Fibroblast of skin of scalp (primary cell): ENCODE measurements at places on chromosomes 6 and 20.

DNA sequence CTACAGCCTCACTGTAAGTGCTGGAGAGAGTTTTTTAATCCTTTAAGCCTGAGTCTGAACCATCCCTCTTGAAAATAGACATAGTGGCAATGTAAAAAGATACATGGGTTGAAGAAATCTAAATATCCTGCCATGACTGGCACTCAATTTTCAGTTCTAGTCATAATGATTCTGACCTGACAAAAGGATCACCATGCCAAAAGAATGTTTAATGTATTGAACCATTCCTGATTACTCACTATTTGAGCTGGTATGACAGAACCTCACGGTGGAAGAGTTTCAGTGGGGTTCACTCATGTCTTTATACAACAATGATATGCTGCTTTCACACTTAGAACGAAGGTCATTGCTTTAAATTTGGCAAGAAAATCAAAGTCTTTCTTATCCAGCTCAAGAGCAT lies 93.4 kb downstream of the HIVEP2 start:
- DNase-seq: no peak

DNA sequence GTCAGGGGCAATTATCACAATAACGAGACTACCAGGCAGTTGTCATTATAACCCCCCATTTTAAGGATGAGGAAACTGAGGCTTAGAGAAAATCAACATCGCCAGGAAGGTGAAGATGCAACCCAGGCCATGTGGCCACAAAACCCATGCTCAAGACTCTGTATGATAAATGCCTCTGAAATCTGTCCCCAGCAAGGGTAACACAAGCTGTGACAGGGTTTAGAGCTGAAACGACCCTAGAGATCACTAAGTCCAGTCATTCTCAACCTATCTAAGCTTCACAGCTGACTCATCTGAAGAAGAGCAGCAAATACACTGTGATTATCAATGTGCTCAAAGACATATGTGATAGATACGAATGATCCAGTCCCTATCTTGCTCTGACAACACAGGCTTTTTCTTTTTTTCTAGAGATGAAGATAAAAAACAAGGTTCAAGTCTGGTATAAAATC lies 47.0 kb downstream of the ARHGAP18 start:
- DNase-seq: no peak

- DNase-seq: peak; percentile 20
These were observed 15.2 kb downstream of the CTCFL start for GRCh38 chr20:57509665-57510237.

DNA sequence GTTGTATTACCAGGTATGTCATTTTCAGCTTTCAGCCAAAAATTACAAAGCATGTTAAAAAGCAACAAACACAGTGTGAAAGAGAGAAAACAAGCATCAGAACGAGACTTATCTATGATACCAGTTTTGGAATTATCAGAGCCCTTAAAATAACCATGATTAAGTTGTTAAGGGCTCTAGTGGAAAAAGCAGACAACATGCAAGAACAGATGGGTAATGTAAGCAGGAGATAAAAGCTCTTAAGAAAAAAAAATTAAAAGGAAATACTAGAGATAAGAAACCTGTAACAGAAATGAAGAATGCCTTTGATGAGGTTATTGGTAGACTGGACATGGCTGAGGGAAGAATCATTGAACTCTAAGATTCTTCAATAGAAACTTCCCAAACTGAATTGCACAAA lies 127.5 kb upstream of the SCGN start:
- DNase-seq: no peak

- DNase-seq: peak; percentile 47
These were observed 17.5 kb downstream of the C20orf173 start for GRCh38 chr20:35511814-35512420.

DNA sequence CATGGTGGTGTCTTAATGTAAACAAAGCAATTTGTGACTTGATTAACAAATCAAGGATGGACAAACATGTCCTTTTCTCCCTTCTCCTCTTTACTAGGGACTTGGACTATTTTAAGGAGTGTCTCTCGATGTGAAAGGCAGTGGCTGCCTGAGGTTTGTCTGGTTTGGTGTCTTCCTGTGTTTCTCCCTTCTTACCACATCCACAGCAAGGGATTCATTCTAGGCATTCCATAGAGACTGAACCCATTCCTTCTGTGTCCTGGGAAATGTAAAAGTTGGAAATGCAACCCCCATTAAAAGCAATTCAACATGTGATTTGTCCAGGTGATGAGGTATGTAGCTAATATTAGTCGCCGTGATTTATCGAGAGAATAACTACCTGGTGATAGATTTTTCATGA lies 15.9 kb downstream of the NRN1 start:
- peak; percentile 88 for DNase-seq

- DNase-seq: no peak
These were observed 66.4 kb downstream of the FYN start for GRCh38 chr6:111806561-111807497.

DNA sequence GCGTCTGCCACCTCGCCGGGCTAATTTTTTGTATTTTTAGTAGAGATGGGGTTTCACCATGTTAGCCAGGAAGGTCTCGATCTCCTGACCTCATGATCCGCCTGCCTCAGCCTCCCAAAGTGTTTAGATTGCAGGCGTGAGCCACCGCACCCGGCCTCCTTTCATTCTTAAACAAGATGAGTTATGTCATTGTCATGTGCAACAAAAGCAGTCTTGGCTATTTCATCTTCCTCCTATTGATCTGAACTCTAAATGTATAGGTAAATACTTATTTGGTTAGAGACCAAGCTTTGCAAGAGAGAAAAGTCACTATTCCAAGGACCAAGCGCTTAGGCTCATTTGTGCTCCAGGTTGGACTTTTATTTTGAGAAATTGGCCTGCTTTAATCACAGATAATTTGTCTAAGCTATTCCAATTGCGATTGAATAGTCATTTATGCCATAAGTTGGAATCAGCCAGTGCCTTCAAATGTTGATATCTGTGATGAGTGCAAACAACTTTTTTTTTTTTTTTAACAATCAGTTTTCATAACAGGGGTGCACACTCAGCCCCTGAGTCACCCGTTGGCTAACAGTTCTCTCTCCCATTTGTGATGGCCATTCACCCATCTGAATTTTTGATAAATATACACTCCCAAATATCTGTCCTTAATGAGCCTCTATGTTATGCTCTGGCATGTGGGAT lies 167.3 kb downstream of the BCAS1 start:
- no peak for DNase-seq
